ENCODE measurements at places on chromosomes 3 and 15.

DNA sequence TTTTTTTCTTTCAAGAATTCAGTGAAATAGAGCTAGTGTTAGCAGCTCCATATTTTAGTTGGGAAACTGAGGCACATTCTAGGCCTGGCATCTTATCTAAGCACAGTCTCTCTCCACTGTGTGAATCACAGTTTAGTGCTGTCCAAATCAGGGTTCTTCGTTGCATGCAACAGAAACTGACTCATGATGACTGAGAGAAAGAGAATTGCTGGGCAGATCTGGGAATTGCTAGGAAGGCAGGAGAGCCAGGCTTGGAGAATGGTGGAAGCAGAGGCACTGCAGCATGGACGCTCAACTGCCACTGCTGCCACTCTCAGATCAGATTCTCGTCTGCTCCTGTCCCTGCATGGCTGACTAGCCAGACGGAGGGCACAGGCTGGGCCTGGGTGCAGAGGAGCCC lies 40.7 kb upstream of the CHST2 start:
- DNase-seq, result no peak

GRCh38 chr3:71579935-71580406 lies 3.6 kb downstream of the FOXP1 start:
- no peak for DNase-seq

DNA sequence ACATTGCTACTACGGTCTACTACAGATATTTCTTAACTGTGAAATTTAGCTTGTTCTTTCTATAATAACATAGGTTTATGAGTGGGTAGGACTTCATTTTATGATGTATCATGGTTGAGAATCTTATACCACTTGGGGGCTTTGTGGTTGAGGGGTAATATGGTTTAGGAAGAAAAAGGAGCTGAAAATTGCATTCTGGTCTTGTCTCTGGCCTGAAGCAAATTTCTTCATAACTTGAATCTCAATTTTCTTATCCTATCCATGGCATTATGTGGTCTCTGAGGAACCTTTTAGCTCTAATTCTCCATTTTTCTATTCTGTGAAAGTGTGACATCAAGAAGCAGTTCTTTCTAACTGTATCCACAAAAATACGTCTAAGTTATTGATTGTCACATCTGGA lies 341.0 kb downstream of the SOX2 start:
- no peak for DNase-seq

DNA sequence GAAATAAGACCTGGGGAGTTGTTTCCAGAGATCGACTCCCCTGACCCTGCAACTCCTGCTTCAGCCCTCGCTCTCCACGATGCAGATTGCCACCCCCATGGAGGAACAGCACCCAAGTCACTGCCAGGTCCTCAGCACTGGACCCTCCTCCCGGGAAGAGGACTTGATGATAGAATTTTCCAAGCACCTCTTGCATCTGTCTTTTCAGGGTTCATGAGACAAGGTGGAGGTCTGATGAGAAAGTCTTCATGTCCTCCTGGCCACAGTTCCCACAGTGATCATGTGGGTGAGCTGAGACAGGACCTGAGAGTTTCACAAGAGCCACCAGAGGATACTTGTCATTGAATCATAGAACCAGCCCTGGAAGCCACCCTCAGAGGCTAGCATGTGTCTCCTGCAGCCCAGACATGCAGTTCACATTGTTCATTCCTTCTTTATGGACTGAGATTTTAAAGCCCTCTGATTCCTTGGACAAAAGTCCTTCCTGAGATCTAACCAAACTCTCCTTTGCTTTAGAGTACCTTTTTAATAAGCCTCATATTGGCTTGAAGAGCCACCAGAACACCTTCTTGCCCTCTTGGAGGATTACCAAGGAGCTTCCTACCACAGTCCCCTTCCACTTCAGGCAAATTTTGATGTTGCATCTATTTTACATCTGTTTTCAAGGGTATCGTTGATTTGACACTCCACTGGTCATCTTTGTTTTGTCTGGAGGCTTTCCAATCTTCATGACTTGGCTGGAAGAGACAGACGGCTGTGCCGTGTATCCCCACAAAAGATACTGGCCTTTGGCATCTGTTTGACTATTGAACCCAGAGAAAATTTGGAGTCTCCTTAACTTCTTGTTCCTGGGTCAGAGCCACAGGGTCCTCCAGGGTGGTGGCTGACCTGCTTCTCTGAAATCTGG lies 224.8 kb upstream of the BHLHE40 start:
- no peak for DNase-seq

DNA sequence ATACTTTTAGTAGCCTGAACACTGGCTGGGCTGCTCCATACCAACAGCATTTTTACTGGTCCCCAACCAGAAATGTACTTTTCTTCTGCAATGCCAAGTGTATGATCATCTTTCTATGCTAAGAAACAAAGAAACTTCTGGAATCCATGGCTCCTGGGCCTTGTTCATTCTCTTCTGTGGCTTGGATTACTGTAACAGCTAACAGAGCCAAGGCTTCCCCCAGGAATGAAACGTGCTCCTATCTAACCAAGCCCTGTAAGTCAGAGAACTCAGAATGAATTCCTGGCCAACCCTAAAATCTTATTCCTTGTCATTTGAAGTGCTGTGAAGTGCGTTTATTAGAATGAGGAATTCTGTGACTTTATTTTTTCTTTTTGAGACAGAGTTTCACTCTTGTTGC lies 102.9 kb upstream of the RAD18 start:
- DNase-seq, result no peak

- DNase-seq, result no peak
Measured at GRCh38 chr3:125212509-125213363, at the start of gene SLC12A8. TSS of gene SLC12A8 (minus strand) at chr3:125212748. CDS start at chr3:125211349, 1,399 bp downstream.

- DNase-seq, result no peak
Measured at GRCh38 chr15:89912145-89912673, 543 bp downstream of the ARPIN start.

DNA sequence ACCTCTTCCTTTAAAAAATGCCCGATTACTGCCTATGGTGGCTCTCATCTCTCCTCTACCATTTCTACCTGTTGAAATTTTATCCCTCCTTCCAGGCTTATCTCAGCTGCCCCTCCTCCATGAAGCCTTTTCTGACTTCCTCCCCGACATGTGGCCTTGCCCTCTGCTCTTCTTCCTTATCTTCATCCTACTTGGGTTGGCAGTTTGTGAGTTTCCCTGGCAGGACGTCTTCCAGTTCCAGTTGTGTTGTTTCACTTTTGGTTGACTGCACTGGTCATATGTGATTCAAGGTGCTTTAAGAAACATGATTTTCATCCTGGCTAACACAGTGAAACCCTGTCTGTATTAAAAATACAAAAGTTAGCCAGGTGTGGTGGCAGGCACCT lies 4.4 kb downstream of the DLL4 start:
- no peak for DNase-seq

DNA sequence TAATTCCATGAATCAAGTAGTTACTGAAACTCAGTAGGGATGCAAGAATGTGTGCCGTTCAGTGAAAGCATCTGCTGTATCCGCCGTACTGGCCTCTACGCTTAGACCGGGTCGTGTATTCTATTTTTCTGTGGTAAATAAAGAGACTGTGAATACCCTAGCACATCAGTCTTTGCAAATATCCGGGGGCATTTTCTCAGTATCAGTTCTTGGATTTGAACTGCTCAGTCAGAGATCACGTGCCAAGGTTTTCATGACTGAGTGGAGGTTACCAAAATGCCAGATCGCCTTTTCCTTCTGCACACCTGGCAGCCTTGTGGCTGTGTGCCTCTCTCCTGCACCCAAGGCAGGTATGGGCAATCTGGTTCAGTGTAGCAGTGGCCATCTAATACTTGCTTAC lies 377.0 kb downstream of the OCA2 start:
- DNase-seq, result no peak
